Putamen (tissue), 1 donor: ENCODE measurements at places on chromosomes 7 and 10.

GRCh38 chr7:91957232-91957631, 16.6 kb downstream of the AKAP9 start:
- no peak for DNase-seq

GRCh38 chr10:22874189-22874854, 53.5 kb upstream of the ARMC3 start:
- DNase-seq, result peak; percentile 75

DNA sequence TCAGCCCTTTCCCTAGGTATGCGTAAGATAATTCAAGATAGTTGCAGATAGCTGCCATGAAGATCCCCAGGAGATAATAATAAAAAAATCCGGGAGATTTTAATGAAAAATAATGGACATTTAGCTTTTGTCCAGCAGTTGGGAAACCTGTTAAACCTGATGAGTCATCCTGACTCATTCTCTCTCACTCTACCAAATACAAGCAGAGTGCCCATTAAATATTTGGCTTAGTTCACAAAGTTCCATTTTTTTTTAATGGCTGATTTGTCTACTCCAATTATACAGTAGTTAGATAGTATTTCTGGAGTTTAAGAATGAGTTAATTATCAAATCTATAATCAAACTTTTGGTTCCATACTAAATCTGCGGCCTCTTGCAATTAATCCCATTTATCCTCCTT, 2.1 kb upstream of the SHTN1 start:
- no peak for DNase-seq

GRCh38 chr7:30369879-30370278, 85.5 kb downstream of the ZNRF2 start:
- DNase-seq, result no peak

DNA sequence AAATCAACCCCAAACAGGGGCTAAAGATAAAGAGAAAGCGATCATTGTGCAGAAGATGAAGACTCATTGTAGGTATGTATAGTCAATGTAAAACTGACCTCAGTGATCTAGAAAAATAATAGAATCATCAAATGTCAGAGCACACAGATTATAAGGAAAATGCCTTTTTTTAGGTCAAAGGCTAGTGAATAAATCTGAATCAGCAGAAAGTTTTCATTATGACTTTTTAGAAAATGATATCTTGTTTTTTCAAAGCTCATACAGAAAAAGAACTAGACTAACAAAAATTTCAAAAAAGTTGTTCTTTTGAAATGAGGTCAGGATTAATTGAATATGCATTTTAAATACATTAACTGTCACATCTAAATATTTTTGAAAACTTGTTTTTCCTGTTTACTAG, 60.2 kb upstream of the STEAP4 start:
- DNase-seq, result no peak

GRCh38 chr7:80725181-80725611, 86.8 kb downstream of the CD36 start:
- DNase-seq, result no peak

GRCh38 chr10:124622158-124622557, 122.0 kb downstream of the FAM53B start:
- DNase-seq, result no peak

DNA sequence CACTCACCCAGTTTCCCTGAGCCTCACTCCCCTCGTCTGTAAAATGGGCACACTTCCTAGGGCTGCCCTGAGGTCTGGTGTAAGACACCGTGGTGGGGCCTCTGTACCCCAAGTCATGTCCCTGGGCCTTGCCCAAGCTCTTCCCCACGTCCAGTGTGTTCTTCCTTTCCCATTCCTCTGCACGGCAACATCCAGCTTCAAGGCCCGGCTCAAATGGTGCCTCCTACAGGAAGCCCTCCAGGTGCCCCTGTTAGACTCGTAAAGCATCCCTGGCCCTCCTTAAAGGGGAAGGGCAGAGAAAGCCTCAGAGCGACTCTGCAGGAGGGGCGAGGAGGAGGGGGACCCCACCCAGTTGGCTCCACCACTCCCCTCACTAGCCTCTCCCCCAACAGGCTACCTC, 8.6 kb downstream of the SLC29A4 start:
- DNase-seq, result no peak

GRCh38 chr7:15352421-15353206, 209.2 kb downstream of the AGMO start:
- DNase-seq, result no peak

GRCh38 chr7:2228921-2229320, 3.8 kb downstream of the MAD1L1 start:
- DNase-seq, result no peak

GRCh38 chr10:89233033-89233432, 18.5 kb downstream of the LIPA start:
- DNase-seq, result peak; percentile 81

DNA sequence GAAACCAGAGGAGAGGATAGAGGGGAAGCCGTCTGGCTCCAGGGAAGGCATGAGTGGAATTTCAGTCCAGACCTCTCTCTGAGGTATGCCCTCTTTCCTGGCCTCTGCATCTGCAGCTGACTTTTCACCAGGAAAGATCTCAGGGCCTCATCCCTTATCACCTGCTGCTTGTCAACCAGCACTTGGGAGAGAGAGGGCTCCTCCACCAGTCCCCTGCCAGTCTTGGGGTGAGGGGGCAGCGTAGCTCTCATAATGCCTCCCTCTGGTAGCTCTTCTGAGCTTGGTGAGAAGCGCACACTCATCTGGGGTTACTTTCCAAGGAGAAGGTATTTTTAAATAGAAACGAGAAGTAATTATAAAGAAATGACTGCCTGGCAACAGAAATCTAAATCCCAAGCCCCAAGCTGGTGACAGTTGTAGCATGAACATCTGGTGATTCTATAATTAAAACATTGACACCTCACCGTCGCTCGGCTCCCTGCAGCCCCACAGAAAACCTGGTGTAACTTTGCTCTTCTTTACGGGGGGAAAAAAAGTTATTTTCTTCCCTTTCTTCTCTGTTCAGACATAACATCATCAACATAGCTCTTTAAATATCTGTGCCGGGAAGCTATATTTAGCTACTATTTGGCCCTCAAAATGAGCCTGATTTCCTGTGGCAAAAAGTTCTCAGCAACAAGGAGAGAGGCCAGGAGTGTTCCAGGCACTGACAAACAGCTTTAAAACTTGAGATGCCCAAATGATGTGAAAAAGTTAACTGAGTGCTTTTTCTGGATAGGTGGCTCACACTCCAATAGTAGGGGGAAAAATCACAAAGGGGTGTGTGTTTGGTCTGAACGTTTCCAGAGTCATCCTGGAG, 26.9 kb downstream of the HIP1 start:
- no peak for DNase-seq

DNA sequence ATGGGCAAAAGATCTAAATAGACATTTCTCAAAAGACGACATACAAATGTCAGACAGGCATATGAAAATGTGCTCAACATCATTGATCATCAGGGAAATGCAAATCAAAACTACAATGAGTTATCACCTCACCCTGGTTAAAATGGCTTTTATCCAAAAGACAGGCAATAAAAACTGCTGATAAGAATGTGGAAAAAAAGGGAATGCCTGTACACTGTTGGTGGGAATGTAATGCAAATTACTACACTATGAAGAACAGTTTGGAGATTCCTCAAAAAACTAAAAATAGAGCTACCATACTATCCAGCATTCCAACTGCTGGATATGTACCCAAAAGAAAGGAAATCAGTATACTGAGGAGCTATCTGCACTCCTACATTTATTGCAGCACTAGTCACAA, 18.0 kb downstream of the GSDME start:
- no peak for DNase-seq

GRCh38 chr10:113692271-113692670, 12.6 kb downstream of the CASP7 start:
- no peak for DNase-seq

- DNase-seq, result no peak
Measured at GRCh38 chr10:16386855-16387254, 50.0 kb upstream of the PTER start.

DNA sequence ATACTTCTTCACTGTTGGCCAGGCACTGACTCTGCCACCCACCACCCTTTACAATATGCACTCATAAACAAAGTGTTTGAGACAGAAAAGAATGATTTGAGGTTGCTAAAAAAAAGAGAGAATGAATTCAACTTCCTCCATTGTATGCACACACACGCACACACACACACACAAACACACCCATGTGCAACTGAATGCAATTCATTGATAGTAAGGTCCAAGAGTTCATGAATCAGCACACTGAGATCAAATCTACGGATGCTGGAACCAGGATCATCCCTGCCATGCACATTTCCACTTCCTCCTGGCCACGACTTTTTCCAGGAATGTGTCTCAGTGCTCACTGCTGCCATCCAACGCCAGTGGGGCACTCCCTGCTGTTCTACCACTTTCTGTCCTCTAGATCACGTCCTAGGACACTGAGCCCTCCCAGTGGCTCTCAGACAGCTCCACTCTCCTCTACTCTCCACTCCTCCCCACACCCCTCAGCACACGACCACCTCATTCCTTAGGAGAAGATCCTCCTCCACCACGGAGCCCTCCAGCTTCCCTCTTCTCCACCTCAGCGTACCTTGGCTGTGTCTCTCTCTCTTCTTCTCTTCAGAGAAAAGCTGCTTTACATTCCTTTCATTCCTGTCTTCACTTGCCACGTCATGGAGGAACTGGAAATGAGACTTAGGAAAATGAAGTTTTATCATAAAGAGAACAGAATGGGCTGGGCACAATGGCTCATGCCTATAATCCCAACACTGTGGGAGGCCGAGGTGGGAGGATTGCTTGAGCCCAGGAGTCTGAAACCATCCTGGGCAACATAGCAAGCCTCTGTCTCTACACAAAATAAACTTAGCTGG, 12.0 kb upstream of the TMEM213 start:
- DNase-seq, result no peak

DNA sequence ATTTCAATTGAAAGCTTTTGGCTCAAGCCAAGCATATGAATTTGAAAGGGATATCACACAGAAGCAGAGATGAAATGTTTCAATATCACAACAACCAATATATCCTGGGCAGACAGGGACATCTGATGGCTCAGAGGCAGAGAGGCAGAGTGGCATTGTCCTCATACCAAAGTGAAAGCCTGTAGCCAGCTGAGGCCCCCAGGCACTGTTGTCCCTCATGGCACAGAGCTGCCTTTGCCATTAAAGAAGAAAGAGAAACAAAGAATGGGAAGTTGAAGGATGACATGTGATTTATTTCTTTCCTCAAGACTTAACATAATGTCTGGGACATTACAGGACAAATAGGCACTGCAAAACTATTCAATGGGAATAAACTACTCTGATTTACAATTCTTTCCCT, 504.3 kb upstream of the PCDH15 start:
- no peak for DNase-seq

DNA sequence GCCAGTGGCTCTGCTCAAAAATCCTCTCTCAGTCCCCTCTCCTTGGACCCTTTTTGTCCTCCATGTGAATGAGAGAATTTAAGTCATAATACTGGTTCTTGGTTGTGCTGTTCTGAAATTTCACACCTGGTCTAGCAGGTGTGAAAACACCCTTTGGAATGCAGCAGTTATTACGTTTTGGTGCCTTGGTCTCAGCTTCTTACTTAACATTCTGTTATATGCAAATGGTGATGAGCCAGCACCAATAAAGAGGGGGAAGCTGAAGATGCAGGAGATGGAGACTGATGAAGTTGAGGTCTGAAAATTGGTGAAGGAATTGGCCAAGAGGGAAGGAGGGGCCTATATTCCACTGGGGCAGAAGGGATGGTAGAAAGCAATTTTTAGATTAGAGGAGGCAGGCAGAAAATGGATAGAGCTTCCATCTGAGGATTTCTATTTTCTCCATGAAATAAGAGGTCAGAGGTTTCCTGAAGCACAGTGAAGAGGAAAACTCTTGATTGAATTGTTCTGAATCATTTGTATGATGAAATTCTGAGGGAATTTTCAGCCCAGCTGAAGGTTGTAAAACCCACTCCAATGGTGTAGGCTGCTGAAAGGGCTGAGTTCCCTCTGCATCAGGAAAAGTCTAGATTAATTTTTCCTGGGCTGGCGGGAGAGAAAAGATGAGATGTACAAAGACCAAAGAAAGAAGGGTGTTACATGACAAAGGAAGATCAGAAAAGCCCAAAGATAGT, 94.0 kb upstream of the FAM180A start:
- DNase-seq, result no peak

DNA sequence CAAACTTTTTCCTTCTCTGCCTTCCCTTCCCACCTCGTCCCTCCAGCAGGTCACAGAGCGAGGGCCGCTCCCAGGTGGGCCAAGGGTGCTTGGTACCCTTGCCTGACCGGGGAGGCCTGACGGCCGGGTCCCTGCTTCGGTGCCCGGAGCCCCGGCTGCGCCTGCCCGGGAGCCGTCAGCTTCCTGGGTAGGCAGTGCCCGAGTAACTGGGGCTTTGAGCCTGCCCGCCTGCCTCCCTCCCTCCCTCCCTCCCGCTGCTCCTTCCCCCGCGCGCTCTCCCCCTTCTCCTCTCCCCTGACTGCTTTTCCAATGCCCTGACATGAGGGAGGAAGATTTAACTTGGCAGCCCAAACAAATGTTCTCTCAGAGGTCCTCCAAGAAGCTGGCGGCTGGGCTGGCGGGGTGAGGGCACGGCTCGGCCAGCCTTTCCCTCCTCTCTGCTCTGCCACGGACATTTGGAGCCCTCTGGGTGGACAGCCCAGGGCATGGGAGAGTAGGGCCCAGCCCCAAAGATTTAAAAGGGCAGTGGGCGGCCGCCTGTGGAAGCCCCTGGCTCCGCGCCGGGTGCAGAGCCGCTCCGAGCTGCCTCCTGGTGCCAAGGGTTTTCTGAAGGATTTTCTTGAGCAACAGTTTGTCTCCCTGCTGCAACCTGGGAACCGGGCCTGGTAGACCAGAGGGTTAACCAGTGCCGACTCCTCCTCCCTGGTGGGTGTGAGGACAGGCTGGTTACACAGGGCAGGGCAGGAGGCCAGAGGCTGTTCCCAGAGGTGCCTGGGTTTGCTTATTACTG, 2.0 kb downstream of the ZMIZ1 start:
- peak; percentile 91 for DNase-seq

- DNase-seq, result no peak
Measured at GRCh38 chr7:69708857-69709256, 110.6 kb downstream of the AUTS2 start.

DNA sequence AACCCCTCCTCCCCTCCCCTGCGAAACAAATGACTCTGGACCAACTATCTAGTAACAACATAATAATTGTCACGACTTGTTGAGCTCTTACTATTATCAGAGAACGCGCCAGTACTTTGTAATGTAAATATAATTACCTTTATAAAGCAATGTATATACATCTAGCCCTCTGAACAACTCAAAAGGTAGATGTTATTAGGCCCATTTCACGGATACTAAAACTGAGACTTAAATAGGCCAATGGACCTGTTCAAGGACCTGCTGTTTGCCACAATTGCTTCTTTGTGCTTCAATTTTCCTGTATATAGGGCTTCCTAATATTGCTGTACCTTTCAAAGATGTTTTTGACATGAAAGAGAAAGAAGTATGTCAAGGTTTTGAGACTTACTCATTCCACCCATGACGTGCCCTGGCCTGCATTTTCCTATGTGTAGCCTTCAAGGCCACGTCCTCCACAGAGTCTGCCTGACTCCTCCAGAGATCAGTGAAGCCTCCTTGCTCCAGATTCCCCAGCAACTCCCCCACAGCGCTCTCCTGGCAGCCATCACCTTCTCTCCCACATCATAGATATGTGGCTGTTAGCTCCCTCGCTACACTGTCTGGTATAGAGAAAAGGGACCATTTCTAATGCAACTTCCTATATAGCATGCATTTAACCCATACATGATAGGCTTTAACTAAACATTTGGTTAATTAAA, 156.6 kb downstream of the SKIDA1 start:
- DNase-seq, result peak; percentile 6

GRCh38 chr10:30510184-30510931, 76.4 kb downstream of the MAP3K8 start:
- no peak for DNase-seq
